NCI-H1694 (cell line): ENCODE measurements at places on chromosomes 6 and 20.

DNA sequence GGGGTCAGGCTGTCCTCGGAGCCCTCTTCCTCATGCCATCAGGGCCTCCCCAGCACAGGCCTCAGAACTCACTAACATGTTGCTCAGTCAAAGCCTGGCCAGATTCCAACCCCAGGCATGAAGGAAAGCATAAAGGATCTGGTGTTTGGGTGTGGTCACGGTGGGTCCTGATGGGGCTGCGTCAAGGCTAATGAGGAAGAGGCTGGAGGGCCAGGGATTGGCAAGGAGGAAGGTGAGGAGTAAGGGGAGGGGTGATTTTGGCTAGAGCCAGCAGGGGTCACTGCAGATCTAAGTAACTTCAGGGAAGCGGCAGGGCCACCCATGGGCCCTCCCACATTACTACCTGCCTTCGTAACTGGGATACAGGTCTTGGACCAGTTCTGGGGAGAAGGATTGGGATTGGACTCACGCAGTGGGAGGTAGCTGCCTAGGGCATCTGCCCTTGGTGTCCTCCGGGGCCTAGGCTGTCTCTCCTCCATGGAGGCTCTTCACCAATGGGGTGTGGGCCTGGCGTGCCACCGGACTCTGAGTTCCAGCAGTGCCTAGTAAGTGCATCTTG, 36.2 kb upstream of the MRPS18A start:
- DNase-seq = peak; percentile 1

GRCh38 chr6:137309078-137309762, 90.0 kb upstream of the IFNGR1 start:
- peak; percentile 28 for DNase-seq

GRCh38 chr6:30061858-30062458, 893 bp downstream of the POLR1H start:
- no peak for DNase-seq

- DNase-seq = no peak
These were observed 3.9 kb downstream of the CHRNA4 start for GRCh38 chr20:63356931-63357879.

DNA sequence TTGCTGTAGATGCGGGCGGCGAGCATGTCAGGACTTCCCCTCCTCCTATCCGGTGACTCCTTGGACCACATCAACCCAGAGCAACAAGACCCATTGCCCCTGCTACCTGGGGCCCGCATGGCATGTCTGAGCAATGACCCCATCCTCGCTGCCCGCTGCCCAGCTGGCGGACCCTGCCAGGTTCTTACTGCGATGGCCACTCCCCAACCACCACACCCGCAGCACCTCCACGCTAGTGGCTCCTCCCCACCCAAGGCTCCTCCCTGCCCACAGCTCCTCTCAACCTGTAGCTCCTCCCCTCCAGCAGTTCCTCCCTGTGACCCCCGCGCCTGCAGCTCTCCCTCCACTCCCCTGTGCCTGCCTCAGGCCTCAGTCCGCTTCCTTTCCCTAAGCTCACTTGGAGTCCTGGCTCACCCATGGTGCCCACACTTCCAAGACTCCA, 17.6 kb upstream of the SERPINB9 start:
- no peak for DNase-seq

GRCh38 chr6:90295854-90296340, 746 bp downstream of the BACH2 start:
- peak; percentile 11 for DNase-seq

DNA sequence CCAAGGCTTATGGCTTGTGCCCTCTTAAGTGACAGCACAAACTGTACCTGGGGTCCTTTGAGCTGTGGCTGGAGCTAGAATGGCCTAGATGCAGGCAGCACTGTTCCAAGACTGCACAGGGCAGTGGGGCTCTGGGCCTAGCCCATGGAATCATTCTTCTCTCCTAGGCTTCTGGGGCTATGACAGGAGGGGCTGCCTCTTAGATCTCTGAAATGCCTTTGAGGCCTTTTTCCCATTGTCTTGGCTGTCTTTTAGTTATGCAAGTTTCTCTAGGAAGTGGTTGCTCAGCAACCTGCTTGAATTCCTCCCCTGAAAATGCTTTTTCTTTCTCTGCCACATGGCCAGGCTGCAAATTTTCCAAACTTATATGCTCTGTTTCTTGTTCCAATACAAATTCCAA, 183.4 kb downstream of the WDR27 start:
- no peak for DNase-seq

GRCh38 chr6:135073217-135073616, 18.6 kb upstream of the HBS1L start:
- DNase-seq = no peak

GRCh38 chr6:166752928-166753721, 126.1 kb upstream of the RPS6KA2 start:
- no peak for DNase-seq

DNA sequence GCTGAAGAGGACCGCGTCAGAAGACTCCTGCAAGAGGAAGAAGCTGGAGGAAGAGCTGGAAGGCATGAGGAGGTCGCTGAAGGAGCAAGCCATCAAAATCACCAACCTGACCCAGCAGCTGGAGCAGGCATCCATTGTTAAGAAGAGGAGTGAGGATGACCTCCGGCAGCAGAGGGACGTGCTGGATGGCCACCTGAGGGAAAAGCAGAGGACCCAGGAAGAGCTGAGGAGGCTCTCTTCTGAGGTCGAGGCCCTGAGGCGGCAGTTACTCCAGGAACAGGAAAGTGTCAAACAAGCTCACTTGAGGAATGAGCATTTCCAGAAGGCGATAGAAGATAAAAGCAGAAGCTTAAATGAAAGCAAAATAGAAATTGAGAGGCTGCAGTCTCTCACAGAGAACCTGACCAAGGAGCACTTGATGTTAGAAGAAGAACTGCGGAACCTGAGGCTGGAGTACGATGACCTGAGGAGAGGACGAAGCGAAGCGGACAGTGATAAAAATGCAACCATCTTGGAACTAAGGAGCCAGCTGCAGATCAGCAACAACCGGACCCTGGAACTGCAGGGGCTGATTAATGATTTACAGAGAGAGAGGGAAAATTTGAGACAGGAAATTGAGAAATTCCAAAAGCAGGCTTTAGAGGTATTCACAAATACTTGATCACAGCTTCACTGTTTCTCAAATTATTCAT, 8.9 kb upstream of the SNRNP48 start:
- no peak for DNase-seq
